AG04449 (cell line): ENCODE measurements at places on chromosomes 5 and 9.
A peak's percentile ranks its signal among the peaks of the same experiment; 100 is the strongest.

GRCh38 chr9:34589636-34590380 lies at the start of gene CNTFR:
TSS of gene CNTFR (minus strand) at chr9:34589724. CDS start at chr9:34568981, 20,743 bp downstream.
- DNase-seq = no peak

DNA sequence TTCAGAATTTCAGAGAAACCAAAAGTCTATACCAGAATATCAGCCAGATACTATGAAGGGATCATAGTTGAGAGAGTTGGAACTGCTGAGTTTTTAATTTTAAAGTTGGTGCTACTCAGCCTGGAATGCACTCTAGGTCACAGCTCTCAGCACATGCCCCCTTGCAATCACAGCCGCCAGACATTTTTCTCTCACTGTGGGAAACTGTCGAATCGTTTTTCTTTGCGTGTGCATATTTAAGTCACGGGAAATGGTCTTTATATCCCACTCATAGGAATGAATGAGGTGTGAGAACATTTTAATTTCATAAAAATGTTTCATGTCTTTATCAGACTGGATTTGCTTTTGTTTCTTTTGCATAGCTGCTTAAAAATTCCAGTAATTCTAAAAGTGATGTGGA lies 12.2 kb upstream of the SPDL1 start:
- DNase-seq = no peak

- DNase-seq = peak; percentile 53
These were observed 21.3 kb upstream of the SLC12A2 start for GRCh38 chr5:128062172-128062746.

DNA sequence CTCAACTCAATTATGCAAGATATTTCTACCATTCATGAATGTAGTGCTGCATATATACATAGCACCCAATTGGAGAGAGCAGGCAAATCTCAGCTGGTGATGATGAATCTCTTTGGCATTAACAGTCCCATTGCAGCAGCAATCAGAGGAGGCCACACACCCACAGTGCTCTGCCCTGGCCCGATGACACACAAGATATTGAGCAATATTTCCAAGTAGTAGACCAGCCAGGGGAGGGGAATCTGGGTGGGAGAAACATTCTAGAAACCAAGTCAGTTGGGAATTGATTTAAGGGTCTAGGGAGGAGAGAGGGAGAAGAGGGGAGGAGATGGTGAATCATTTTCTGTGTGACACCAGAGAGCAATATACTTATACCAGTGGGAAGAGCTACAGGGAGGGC lies 14.9 kb upstream of the C5orf63 start:
- DNase-seq = peak; percentile 98

- DNase-seq = no peak
These were observed 493 bp downstream of the P4HA2 start for GRCh38 chr5:132227235-132227484.

DNA sequence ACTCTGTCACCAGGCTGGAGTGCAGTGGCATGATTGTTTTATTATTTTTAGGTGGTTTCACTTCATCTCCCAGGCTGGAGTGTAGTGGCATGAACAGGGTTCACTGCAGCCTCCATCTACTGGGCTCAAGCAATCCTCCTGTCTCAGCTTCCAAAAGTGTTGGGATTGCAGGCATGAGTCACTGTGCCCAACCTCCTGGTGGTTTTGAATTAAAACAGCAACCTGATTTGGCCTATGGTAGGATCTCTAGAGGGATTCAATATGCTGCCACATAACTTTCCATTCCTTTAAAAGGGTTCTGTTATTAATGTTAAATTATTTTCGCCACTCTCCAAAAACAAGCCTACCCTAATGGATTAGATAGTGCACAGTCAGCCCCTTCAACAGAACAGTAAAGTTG lies 9.9 kb upstream of the HSPA4 start:
- no peak for DNase-seq

DNA sequence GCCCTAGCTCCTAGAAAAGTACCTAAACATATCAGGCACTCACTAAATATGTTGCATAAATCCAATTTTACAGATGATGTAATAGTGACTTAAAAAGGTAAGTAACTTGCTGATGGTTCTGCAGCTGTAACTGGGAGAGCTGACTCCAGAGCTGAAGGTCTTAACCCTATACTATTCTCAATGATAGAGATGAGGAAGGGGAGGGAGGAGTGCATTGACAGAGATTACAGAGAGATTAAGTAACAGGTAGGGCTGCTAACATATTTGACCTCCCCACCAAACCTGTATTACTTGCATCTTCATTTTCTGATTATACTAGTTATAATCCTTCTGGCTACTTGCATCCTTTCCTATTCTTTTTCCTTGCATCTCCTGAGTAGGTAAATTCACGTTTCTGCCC lies 255.4 kb upstream of the EFNA5 start:
- no peak for DNase-seq

DNA sequence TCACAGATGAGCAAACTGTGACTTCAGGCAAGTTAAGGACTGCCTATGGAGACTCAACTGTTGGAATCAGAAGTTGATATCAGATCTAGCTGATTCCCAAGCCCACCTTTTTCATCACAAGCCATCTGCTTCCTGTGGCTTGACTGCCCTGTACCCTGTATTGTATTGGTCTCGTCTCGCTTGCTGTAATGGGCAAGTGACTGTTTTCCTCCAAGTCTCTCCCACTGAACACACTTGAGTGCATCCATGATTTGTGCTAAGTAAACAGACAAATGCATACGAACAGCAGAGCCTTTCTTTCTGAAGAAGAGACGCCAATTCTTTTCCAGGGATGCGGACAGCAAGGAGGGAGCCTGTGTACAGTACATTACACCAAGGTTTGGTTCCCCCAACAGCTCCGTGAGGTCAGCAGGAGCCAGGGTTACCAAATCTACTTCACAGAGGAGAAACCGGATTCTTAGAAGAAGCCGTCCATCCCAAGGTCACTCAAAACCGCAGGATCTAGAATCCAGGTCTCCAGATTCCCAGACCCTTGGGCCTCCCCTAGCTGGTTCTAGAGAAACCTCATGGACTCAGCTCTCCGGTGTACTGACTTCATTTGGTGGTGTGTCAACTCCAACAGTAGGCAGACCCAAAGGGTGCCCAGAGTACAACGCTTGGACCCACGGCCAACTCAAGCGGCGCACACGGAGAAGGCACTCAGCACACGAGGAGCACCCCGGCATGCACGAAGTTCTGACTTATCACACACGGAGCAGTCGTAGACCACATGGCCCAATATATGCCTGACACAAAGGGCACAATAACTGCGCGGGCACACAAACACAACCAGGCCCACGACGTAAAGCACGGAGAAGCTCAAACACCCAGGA lies 1.1 kb downstream of the BAG1 start:
- no peak for DNase-seq

DNA sequence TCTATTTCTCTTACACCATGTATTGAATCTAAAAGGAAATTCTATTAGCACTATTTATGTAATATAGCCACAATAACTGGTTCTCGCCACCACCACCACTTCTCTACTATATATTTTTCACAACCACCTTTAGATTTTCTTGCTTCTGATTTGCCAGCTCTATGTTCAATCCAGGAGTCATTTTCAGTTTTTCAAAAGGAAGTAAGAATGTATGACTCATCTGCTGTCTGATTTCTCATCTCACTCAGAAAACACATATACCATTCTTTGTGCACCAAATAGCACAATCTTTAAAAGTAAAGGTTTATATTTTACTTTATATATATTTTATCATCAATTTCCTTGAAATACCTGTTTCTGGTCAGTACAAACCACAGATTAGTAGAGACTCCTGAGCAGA lies 1127.5 kb downstream of the TAF11L14 start:
- no peak for DNase-seq

DNA sequence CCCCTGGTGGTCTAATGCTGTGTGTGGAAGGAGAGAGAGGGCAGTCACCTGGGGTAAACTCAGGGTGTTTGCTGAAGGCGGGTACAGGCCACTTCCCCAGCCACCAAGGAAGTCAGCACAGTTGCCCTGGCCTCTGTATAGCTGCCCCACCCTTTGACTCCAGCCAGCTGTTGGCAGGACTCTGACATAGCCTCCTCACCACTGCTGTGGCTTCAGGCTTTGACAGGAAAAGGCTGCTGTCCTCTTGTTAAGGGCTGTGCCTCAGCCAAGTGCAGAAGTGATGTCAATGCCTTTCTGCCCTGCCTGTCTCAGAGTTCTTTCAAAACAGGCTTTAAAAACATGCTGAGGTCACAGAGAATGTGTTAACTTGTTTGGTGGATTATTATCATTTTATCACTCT lies 487.2 kb upstream of the KLF4 start:
- no peak for DNase-seq

- DNase-seq = no peak
These were observed 182.5 kb downstream of the NTRK2 start for GRCh38 chr9:84851935-84852585.

DNA sequence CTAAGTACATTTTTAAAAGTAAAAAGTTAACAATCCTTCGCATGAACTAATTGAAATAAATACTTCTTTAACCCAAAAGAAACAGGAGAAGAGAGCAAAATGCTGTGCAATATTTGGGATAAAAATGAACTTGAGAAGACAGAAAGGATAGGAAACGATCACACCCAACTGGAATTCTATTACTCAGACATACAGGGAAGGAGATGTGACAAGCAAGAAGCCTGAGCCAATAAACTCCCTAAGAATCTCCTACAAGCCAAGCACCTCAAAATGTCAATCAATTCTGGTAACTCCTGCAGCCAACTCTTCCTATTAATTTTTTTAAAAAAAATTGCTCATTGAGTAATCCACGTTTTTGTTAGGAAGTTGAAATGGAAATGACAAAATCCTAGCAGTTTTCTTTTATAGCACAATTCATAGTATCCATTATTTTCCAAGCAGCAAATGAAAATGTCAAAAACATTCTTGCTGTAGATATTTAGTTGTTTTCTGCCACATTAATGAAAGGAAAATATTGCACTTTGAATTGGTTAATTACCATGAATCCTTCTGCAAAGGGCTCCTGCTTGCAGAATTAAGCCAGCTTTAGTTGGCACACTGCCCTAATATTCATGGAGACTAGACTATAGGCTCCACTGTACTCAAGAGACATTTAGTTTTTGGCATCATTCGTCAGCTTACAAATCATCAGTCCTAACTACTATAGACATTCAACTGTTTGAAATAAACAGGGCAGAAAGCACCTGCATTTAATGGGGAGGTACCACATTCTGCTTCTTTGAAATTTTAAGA lies 89.0 kb downstream of the RFX3 start:
- peak; percentile 7 for DNase-seq

DNA sequence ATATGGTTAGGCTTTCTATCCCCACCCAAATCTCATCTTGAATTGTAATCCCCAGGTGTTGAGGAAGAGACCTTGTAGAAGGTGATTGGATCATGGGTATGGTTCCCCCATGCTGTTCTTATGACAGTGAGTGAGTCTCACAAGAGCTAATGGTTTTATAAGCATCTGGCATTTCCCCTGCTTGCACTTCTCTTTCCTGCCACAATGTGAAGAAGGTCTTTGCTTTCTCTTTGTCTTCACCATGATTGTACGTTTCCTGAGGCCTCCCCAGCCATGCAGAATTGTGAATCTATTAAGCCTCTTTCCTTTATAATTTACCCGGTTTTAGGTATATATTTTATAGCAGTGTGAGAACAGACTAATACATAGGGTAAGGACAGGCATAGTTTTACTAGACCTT lies 334.5 kb downstream of the TLR4 start:
- no peak for DNase-seq

GRCh38 chr5:27491047-27491446 lies 452.7 kb upstream of the CDH9 start:
- no peak for DNase-seq

DNA sequence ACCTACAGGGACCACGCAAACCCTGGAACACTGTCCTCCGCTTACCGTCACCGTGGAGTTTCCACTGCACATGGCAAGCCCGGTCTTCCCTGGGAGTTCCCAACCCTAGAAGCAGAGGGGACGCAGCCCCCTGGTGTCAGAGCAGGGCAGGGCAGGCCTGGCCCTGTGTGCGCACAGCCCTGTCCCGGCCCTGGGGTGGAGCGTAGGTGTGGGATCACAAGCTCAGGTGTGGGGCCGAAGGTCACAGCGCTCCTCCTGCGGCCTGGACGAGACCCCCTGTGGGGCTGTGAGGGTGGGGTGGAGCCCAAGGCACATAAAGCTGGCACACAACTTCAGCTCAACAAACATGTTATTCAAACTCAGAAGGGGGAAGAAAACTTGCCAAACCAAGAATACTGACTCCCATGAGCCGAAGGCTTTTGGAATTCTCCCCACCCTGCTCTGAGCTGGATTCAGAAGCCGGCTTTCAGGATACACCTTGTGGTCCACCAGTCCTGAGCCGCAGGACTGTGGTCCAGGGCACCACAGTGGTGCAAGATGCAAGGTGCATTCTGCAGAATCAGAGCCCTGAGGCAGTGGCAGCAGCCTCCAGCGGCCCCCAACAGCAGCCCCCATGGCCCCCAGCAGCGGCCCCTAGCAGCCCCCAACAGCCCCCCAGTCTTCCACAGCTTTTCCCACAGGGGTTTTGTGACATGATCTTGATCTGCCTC lies 11.8 kb upstream of the EXOC3 start:
- no peak for DNase-seq

DNA sequence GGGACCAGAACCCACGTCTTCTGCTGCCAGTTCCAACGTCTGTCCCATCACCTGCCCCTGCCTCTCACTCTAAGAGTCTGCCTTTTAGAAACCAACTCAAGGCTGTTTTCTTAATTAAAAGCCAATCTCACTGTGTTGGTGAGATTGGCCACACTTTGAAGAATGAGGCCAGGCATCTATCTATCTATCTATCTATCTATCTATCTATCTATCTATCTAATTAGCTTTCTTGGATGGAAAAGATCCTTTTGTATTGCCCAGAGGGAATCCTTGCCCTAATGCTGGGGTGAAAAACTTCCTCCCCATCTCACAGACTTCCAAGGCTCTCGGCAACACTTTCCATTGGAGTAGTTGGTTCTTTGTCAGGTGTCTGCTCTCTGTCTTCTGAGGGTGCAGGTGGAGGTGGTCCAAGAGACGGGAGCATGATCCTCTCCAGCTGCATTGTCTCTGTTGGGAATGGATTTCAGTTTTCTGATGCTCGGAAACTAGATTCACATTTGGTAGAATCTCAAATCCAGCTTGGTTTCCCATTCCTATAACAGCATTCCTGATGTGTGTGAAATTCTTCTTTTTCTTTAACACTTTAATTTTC lies 57.9 kb downstream of the GALNT12 start:
- no peak for DNase-seq

DNA sequence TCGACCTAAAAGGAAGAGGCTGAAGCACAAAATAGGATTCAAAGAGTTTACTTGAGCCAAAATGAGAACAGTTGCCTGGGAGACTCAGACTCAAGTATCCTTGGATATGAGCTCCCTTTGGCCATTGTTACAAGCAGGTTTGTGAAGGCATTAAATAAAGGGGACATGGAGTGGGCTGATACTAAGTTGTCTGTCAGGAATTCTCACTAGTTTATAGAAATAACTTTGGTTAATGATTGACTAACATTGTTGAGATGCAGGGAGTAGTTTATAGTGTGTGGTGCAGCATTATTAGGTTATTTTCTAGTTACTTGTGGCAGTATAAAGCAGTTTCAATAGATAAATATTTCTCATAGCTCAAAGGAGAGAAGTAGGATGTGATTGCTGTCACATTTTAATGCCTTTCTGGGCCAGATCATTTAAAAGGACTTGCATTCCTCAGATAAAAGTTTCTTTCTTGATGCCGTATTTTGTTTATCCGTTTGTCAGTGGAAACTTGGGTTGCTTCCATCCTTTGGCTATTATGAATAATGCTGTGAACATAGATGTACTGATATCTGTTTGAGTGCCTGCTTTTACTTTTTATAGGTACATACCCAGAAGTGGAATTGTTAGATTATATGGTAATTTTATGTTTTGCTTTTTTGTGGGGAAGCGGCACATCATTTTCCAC lies 9.1 kb downstream of the AP3S1 start:
- no peak for DNase-seq

- no peak for DNase-seq
These were observed 63.7 kb upstream of the IFNK start for GRCh38 chr9:27460226-27461023.
